ENCODE measurements at places on chromosomes 16 and 17.

DNA sequence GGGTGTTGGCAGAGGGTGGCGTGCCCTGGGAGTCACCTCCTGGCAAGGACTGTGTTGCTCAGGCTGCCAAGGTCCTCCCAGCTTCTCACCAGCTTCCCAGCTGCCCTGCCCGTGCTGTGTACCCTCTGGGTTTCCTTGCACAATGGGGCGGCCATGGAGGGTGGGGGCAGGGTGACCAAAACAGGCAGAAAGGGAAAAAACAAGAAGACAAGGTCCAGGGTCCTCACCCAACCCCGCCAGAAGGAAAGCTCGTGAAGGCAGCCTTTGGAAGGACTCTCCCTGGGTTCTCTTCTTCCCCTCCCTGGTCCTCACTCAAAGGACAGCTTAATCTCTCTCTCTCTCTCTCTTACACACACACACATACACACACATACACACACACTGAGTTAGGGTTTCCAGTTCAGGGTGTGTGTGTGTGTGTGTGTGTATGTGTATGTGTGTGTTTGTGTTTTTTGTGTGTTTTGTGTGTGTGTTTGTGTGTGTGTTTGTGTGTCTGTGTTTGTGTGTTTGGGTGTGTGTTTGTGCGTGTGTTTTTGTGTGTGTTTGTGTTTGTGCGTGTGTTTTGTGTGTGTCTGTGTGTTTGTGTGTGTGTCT is 2.0 kb downstream of the SLC13A5 start:
- DNase-seq = no peak

GRCh38 chr17:15886804-15887203 is 58.1 kb upstream of the ADORA2B start:
- no peak for DNase-seq

DNA sequence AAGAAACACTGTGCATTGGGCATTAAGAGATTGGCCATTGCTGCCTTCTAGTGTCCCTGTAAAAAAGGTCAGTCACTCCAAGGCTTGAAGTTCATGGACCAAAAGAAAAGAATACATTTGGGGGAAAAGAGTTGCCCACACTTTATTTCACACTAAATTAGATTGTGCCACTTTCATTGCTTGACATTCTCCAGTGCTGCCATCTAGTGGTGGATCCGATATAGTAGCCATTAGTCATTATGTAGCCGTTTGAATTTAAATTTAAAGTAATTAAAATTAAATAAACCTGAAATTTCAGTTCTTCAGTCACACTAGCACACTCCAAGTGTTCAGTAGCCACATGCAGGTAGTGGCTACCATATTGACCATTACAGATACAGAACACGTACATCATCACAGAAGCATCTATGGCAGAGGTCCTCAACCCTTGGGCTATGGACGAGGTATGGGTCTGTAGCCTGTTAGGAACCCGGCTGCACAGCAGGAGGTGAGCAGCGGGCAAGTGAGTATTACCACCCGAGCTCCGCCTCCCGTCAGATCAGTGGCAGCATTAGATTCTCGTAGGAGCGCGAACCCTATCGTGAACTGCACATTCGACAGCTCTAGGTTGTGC is 21.9 kb upstream of the CDH5 start:
- DNase-seq = peak; percentile 41

GRCh38 chr16:31702796-31703195 is 170.8 kb upstream of the ZNF267 start:
- no peak for DNase-seq

GRCh38 chr16:73615071-73615940 is 567.4 kb upstream of the ZFHX3 start:
- no peak for DNase-seq

- peak; percentile 95 for DNase-seq
These were observed at the start of gene CCDC43 for GRCh38 chr17:44689477-44690217. Gene CCDC43 (minus strand): TSS chr17:44689776. CDS start chr17:44689753, 23 bp downstream.

DNA sequence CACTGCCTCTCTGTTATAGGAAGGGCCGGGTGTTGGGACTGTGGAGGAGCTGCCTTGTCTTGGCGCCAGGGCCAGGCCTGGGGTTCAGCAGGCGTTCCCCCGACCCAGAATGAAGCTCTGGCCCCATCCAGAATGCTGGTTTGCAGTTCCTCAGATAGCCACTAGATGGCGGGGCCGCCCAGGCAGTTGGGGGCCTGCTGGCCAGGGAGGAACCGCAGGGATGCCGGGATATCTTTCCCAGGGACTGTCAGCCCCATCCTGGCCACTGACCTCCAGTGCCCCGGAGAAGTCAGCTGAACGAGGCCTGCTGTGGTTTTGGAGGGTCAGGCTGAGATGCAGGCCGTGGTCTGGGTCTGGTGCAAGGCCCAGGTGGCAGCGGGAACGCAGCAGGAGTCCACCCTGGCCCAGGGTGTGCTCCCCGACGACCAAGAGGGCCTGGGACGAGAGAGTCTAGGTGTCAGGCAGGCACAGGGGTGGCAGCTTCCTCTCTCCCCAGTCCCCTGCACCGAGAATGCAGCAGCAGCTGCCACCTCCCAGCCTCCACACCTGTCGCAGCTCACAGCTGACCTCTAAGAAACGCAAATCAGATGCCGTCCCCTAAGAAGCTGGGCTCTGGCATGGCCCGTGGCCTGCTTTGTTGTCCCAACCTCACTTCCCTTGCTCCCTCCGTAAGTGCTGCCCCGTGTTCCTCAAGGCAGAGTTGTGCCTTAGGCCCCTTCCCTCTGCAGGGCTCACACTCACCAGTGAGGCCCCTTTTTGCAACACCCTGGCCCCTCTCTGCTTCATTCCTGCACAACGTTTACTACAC is 51.2 kb downstream of the RMI2 start:
- DNase-seq = peak; percentile 77

DNA sequence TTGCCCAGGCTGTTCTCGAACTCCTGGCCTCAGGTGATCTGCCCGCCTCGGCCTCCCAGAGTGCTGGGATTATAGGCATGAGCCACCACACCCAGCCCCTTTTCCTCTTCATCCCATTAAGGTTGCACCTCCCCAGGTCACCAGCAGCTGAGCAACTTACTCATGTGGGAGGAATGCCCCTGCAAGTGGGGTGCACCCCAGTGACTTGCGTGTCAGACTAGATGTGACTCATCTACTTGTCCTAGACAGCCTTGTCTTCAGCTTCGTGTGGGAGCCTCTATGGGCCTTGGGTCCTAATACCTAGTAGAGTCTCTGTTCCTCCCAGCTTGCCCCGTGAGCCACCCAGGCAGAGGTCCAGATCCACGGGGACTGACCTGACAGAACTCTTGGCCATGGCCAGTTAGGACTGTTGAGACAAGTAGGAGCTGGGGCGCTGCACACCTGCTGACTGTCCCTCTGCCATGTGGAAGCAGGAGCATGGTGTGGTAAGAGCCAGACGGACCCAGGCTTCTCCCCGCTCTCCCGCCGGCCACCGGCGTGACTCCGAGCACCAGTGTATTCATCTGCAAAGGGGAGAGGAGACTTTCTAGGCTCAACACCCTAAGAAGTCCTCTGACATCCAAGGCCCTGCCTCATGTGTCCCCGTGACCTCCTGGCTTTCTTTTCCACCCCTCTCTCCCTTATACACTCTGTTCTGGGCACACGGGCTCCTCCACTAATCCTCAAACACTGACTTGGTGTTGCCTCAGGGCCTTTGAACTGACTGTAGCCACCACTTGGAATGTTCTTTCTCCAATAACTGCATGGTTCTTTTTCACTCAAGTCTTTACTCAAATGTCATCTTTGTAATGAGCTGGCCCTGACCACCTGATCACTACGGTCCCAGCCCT is 11.6 kb upstream of the CBX4 start:
- no peak for DNase-seq

- no peak for DNase-seq
These were observed 35.1 kb downstream of the DHX38 start for GRCh38 chr16:72128701-72129100.

DNA sequence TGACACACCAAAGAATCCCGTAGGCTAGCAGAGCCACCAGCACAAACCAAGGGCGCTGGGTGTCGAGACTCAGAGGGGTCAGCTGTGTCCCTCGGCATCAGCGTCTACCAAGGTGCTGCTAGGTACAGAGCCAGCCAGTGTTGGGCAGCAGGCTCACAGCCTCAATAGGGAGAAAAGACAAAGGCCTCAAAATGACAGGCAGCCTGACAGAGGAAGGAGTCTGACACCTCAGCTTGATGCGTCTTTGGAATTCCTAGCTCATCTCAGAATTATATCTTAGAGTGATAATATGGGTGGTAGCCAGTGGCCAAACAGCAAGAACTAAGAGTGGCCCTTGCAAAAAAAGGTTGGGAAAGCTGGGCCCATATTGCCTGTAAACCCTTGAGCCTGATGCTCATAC is 45.9 kb downstream of the HS3ST3B1 start:
- DNase-seq = no peak

DNA sequence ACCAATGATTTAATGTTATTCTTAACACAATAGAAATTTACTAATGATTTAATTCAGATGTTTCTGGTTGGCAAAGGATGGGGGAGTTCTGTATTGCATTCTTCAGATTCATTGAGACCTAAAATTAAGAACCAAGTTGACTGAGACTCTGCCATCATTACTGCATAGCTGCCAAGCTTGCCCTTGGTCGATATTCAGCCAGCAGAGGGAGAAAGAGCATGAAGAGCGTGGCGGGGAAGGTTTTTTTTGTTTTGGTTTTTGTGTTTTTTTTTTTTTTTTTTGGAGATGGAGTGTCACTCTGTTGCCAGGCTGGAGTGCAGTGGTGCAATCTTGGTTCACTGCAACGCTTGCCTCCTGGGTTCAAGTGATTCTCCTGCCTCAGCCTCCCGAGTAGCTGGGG is 659.4 kb upstream of the EEF2KMT start:
- DNase-seq = no peak

GRCh38 chr17:81566461-81567126 is 14.4 kb upstream of the FAAP100 start:
- DNase-seq = no peak

GRCh38 chr16:1126586-1126985 is 26.3 kb upstream of the CACNA1H start:
- DNase-seq = no peak

- DNase-seq = peak; percentile 46
These were observed 38.4 kb downstream of the BPTF start for GRCh38 chr17:67863624-67864247.

GRCh38 chr17:2239882-2240430 is 63.6 kb downstream of the SMG6 start:
- DNase-seq = peak; percentile 62

- peak; percentile 62 for DNase-seq
These were observed 527 bp downstream of the EIF5A start for GRCh38 chr17:7307686-7308624.

DNA sequence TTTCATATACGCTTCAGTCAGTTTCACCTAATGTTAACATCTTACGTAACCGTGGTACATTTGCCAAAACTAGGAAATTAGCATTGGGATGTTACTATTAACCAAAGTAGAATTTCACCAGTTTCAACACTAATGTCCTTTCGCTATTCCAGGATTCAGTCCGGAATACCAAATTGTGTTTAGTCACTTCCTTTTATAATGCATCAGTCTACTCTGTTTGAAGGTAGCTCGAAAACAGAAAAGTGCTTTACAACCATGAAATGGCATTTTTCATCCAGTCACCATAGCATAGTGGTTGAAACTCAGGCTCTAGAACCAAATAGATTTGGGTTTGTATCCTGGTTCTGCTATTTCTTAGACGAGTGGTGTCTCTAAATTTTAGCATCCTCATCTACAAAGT is 29.4 kb downstream of the AP2B1 start:
- no peak for DNase-seq

- DNase-seq = no peak
These were observed 315.6 kb downstream of the HS3ST3B1 start for GRCh38 chr17:14616528-14616927.

DNA sequence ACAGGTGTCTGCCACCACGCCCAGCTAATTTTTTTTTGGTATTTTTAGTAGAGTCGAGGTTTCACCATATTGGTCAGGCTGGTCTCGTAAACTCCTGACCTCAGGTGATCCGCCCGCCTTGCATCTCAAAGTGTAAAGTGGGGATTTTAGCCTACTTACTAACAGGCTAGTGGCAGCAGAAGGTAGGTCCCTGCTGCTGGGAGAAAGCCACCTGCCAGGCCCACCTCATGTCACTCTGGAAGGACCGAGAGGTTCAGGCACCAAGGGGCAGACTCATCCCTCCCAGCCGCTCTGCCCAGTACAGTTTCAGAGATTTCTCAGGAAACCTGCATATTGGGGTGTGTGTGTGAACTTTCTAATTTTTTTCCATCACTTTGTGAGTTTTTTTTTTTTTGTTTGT is 2.1 kb upstream of the RCVRN start:
- no peak for DNase-seq

GRCh38 chr16:7513429-7513828 is 180.8 kb downstream of the RBFOX1 start:
- DNase-seq = peak; percentile 25

- no peak for DNase-seq
These were observed 121.2 kb downstream of the IRX3 start for GRCh38 chr16:54165174-54165911.

- no peak for DNase-seq
These were observed 119.6 kb upstream of the PMFBP1 start for GRCh38 chr16:72291531-72291981.

GRCh38 chr16:11843861-11844260 is 7.5 kb downstream of the RSL1D1 start:
- no peak for DNase-seq

DNA sequence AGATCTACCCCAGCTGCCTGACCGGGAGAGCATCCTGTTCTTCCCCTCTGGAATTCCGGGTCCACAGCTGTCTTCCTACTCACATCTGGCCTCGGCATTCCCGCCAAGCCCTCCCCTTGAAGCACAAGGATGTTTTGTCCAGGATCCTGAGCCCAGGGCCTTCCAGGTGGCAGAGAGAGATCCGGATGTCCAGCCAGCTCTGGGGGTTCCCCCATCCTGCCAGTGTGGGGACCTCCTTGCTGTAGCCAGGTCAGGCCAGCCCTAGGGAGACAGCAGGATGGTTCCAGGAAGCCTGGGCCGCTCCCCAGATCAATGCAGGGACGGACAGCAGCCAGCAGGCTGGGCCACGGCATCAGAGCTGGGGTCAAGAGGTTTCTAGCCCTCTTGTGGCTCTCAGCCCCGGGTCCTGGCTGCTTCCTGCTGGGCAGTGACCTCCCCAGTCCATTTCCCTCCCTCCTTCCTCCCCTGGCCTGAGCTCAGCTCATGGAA is 55.3 kb downstream of the SOCS3 start:
- no peak for DNase-seq

All from activated CD4-positive, alpha-beta T cell treated with anti-CD3 and anti-CD28 coated beads, Interleukin-10, Interleukin-2, amounts not matched to agents 100 ng/mL and 50 ng/mL, durations not matched to agents 16 hours and 8 hours (primary cell).